Hematopoietic multipotent progenitor cell treated with erythropoietin and hydrocortisone succinate and interleukin-3 and kit ligand, for 4 days (in vitro differentiated cells): ENCODE measurements at places on chromosomes 6 and 20.

- no peak for DNase-seq
Measured at GRCh38 chr6:136975089-136975715, 53.1 kb downstream of the SLC35D3 start.

DNA sequence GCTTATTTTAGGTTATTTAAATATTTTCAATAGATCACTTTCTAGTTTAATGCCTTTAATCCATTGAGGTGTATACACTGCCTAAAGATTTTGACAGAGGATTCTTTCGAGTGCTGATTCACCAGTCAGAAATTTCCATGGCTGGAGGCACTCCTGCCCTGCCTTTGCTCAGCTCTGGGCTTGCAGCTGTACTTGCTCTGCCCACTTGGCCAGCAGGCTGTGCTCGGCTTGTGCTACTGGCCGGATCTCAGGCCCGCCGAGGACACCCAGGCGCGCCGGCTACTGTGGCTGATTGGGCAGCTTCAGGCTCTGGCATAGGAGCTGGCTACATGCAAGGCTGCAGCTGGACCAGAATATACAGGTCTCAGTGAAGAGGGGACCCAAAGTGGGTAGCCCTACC, 675.1 kb upstream of the MMS22L start:
- DNase-seq = no peak

DNA sequence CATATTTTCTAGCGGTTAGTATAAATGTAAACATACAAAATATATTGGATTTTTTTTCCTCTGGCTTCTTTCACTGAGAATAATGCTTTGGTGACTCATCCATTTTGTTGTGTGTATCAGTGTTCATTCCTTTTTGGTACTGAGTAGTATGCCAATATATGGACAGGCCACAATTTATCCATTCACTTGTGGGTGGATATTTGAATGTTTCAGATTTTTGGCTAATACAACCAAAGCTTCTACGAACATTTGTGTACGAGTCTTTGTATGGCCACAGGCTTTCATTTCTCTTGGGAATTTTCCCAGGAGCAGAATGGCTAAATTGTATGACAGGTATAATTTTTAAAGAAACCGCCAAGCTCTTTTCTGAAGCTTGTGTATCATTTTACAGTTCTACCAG, 677.5 kb downstream of the HDGFL1 start:
- no peak for DNase-seq

GRCh38 chr6:15929685-15930084, 199.2 kb upstream of the MYLIP start:
- peak; percentile 67 for DNase-seq

GRCh38 chr6:105985816-105986632, 100.1 kb upstream of the PRDM1 start:
- peak; percentile 25 for DNase-seq

- DNase-seq = no peak
Measured at GRCh38 chr20:31568041-31568731, 36.9 kb upstream of the ID1 start.

DNA sequence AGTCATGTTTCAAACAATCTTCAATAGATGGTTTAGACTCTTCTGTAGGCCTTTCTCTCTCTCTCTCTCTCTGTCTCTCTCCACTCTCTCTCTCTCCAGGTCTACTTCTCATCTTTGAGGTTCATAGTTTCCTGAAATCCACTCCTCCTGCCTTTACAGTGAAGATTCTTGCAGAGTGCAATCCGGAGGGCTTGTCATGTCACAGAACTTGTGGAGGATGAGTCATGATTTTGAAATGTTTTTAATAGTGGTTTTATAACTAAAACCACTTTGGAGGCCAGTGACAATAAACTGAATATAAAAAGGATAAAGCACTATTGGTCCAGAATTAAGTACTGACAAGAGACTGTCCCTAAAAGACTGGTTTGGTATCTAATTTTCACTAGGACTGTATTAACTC, 156.3 kb downstream of the KIF6 start:
- DNase-seq = no peak

GRCh38 chr20:23049201-23050075, at the start of gene THBD:
Gene THBD, minus strand, starts transcription at chr20:23049672. Its CDS starts 168 bp downstream, at chr20:23049504.
- peak; percentile 63 for DNase-seq

DNA sequence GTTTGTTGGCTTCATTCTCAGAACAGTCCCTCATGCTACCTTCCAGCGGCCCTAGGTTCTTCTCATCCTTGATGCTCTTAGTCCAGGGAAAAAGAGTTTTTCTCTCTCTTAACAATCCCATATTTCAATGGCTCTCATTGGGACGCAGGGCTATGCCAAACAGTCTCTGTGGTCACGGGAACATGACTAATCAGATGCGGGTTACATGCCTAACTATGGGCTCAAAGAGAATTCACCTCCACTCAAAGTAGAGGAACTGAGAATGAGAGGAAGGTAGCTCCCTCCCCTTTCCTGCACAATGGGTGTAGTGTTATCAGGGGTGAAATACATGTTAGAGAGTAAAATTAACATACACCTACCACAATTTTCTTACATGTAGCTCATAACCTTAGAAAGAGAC, 18.1 kb upstream of the ATRN start:
- no peak for DNase-seq

GRCh38 chr6:51199733-51200260, 381.1 kb downstream of the TFAP2B start:
- DNase-seq = no peak

- peak; percentile 50 for DNase-seq
Measured at GRCh38 chr6:138503881-138504680, 4.8 kb upstream of the NHSL1 start.
